ENCODE measurements at places on chromosomes 3 and 15. TPM values are rescaled to one million over a fixed set of nuclear protein-coding genes. Genes with fewer than 3 reads are reported as not detected.

DNA sequence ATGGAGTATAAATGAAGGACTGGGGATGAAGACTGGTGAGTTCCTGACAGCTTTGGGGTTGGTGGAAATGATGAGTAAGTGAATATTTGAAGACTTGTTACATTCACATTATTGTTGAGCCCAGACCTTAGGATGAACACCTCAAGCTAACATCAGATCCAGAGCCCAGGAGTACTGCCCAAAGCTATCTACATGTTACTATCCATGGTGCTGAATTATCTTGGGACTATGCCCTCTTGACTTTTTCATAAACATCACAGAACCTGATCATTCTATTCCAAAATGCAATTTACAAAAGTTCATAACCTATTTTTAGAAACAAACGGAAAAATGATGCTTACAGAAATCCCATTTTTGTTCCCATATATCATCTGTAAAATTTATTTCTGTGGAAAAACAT, 613.3 kb downstream of the TUSC7 start:
- no peaks in the 10 kb centered on the region for H3K27me3 ChIP-seq
- no peak for DNase-seq
- no peaks in the 10 kb centered on the region for H3K4me1 ChIP-seq

GRCh38 chr3:150743508-150743907, 19.5 kb downstream of the SIAH2 start:
- H3K27ac ChIP-seq = peak overlapping the region; percentile 61
- no peak overlapping the region for H3K4me3 ChIP-seq
- H3K27me3 ChIP-seq = peaks cover 2% of the 10 kb centered on the region
- peaks cover 45% of the 10 kb centered on the region for H3K4me1 ChIP-seq

The DYNLT2B gene
- 16.2 TPM for total RNA-seq

The ANKRD63 gene
- not detected for total RNA-seq

The CATSPER2 gene
- total RNA-seq = 0.74 TPM

The TMC3 gene
- not detected for total RNA-seq

All from HFFc6 (cell line).